CD4-positive, alpha-beta T cell (primary cell): ENCODE measurements at places on chromosomes 2 and 18.

DNA sequence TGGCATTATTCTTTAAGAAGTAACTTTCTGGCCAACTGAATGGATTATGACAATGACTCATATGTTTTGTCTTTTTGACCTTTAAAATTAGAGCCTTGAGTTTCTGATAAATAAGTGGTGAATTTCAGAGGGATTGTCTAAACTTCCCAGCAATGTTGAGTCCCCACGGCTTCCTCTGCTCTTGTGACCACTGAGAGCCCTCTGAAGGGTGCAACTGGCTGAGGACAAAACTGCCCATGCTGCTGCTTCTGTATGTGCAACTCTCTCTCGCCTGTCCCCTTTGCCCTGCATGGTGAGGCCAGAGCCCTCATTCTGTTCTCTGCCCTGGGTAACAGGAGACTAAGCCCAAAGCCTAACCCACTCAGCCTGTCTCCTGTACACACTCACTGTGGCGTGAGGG, 52.7 kb upstream of the SLC14A1 start:
- DNase-seq = no peak

- DNase-seq = no peak
These were observed 165.2 kb downstream of the RAPGEF4 start for GRCh38 chr2:172900871-172901270.

DNA sequence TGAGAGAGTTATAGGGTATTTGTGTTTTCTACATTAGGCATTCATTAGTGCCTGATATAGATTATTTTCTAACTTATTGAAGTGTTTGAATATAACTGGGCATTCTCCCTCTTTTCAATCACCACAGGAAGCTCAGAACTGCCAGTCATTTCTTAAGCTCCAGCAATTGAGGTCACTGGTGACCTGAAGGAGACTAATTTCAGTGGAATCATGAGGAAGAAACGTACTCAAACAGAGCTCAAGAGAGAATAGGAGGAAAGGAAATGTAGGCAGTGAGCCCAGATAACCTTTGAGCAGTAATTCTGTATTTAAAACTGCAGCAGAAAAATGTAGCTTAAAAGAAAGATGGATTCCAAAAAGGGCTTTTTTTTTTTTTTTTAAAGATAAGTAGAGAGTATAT, 1035.5 kb downstream of the SOCS6 start:
- no peak for DNase-seq

GRCh38 chr2:75558786-75559679, 1.7 kb downstream of the EVA1A start:
- no peak for DNase-seq

- no peak for DNase-seq
These were observed 28.1 kb downstream of the MMADHC start for GRCh38 chr2:149559341-149560068.
